GM23248 (cell line): ENCODE measurements at places on chromosomes 3 and 15. TPM values are rescaled to one million over a fixed set of nuclear protein-coding genes. Genes with fewer than 3 reads are reported as not detected.

DNA sequence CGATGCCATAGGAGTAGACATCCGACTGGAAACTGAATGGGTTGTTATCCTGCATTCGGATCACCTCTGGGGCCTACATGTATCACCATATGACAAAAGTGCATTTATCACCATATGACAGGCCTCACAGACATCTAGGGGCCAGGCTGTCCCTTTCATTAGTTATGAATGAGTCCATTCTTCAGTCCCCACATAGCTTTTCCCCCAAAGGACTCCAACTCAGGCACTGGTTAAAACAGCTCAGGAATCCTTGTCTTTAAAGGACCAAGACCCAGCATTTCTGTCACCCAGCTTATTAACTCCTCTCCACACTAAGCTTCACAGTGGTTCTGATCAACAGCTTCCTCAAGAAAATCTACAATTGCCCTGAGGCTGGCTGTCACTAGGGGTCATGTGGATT is 28.3 kb downstream of the MKRN2 start:
- no peak for DNase-seq

GRCh38 chr15:71666763-71667620 is 143.4 kb upstream of the NR2E3 start:
- no peak for DNase-seq

DNA sequence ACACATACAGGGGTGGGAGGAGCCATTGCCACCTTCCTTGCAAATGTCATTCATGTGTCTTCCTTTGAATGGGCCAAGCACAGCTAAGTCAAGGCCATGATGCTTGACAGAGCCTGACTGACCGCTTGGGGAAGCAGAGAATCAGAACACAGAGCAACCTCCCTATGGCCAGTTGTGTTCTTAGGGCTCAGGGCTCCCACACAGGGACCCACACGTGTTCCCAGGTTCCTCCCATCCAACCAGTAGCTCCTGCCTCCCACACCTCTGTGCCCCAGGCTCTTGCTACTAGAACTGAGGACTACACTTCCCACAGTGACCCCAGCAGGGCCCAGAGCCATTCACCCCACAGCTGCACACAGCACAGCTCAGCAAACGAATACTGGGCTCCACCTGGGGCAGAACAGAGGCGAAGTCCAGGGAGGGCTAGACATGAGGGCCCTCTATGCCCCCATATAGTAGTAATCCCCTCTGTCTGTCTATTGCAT is 42.9 kb downstream of the KLF15 start:
- DNase-seq = no peak

GRCh38 chr3:112302150-112302830 is 8.3 kb upstream of the SLC9C1 start:
- DNase-seq = no peak

- no peak for DNase-seq
These were observed 28.0 kb downstream of the LRRC28 start for GRCh38 chr15:99279290-99279689.

Gene SLC38A3
- total RNA-seq = under 0.01 TPM in 1 of 2 replicates, not detected in the other

GRCh38 chr15:58545307-58546065 is 113.7 kb downstream of the LIPC start:
- DNase-seq = no peak

Gene CPB1
- not detected in 2 replicates for total RNA-seq

DNA sequence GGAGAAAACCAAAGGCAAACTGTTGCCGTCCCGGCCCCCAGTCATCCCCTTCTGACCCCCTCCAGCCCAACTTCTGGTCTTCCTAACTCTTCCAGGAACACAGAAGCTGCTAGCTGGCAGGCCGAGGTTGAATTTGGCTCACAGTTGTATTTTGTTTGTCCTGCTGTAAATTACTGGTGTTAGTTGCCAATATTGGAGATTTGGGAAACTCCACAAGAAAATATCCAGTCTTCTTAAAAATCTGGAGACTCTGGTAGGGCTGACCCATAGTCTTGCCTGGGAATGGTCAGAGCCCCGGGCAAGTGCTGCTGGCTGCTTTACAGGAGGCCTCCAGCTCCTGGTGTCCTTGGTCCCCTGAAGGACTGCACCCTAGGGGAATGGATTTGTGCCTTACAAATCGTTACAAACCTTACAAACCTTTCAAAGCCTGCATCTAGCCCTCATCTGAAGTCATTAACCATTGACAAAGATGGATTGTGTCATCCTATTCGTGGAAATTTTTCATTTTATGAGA is 112.0 kb upstream of the MCTP2 start:
- DNase-seq = peak; percentile 7

- DNase-seq = no peak
These were observed 12.4 kb downstream of the GYG1 start for GRCh38 chr3:149003653-149004305.

GRCh38 chr15:39997031-39997430 is 42.0 kb downstream of the SRP14 start:
- peak; percentile 41 for DNase-seq

GRCh38 chr15:100330629-100331215 is 11.1 kb downstream of the ADAMTS17 start:
- no peak for DNase-seq

DNA sequence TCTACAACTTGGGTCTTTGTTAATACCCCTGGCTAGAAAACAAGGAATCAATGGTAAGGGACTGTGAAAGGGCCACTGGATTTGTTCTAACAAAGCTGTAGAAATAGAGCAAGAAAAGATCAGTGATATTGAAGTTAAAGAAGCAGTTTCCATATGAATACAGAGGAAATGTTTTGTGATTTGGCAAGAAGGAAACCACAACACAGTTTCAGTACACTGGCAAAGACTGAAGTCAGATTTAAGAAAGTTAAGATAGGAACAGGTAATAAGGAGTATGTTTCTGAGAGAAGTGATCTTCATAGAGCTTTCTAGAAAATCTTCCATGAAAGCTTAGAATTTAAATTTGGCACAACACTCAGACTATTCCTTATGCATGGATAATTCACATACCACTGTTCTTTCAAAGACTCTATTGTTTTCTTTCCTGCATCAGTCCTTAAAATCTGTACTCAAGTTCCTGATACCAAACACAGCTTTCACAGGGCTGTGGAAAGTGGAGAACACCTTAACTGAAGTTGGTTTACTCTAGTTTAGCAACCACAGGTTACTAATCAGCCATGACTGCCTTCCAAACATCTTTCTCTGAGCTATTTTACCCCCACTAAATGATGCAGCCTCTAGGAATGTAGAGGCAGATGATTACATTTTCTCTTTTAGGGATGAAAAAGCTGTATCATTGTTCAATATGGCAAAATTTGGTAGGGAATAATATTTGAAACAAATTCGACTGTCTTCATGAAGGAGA is 32.4 kb upstream of the ALCAM start:
- DNase-seq = peak; percentile 63

DNA sequence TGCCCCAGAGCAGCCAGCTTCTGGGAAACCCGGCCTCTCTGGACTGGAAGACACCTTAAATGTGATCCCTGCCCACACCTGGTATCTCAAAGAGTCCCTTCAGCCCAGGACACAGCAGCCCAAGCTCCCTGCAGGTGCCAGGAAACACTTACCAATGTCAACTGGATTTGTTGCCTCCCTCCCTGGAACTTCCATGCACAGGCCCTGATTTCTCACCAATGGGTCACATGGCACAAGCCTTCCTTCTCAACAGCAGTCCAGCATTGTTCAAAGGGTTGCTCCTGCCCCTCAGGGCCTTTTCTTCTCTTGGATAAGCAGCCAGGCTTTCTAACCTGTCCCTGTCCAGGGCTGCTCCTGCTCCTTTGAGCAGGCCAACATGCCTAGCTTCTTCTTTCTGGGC is 31.6 kb downstream of the ANP32A start:
- DNase-seq = no peak

Gene CCDC33
- not detected in 2 replicates for total RNA-seq

- DNase-seq = peak; percentile 53
These were observed 47.7 kb upstream of the PTX3 start for GRCh38 chr3:157388976-157389375.

Gene ATG7
- 44.8 and 67.5 TPM in 2 replicates for total RNA-seq

Gene RTP4
- 1.4 and 1.9 TPM in 2 replicates for total RNA-seq

- peak; percentile 11 for DNase-seq
These were observed 55.4 kb downstream of the CCDC54 start for GRCh38 chr3:107432646-107433045.

DNA sequence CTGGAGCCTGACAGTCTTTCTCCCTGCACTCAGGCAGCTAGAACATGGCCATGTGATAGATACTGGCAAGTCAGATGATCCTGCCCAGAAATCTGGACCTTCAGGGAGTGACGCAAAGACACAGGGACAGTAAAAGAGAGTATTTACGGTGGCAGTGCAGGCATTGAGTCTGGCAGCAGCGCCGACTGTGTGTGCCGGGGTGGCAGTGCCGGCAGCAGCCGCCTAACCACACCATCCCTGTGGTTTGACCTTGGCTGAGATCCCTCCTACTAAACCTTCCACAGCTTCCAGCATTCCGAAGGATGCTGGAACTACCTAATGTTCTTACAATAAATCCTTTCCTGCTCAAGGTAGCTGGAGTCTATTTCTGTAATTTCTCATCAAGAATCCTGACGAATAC is 4.6 kb upstream of the TSPAN3 start:
- DNase-seq = peak; percentile 47

DNA sequence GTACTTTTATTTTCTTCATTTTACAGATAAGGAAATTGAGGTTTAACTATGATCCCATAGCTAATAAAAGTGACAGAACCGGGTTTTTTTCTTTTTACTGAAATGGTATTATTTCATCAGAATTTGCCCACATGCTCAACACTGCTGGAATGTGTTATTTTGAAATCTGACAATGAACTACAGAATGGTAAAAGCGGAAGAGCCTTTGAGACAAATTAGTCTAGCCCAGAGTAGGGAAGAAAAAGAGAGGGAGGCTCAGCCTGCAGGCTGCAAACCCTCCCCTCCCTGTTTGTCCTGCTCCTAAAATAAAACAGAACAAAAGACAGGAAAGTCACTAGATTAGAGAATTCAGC is 100.3 kb upstream of the LIPC start:
- DNase-seq = peak; percentile 83

DNA sequence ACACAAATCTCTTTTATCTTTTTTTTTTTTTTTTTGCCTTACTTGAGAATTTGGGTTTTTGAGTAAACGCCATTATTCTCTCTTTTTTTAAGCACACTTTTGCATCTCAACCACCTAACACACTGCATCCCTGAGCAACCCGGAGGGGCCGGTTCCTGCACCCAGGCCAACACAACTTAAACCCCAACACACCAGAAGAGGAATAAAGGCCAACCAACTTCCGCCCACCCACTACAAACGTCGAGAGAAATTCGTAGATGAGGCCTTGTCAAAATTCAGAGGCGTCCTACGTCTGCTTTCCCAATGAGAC is 389 bp upstream of the CCNB2 start:
- no peak for DNase-seq

GRCh38 chr3:128328546-128329458 is 137.9 kb downstream of the DNAJB8 start:
- no peak for DNase-seq

Gene SORD
- total RNA-seq = 12.9 and 14.2 TPM in 2 replicates

GRCh38 chr3:15159501-15160136 is 46.4 kb upstream of the CAPN7 start:
- DNase-seq = peak; percentile 7

- DNase-seq = no peak
These were observed 8.7 kb downstream of the DCUN1D1 start for GRCh38 chr3:182971637-182972036.

DNA sequence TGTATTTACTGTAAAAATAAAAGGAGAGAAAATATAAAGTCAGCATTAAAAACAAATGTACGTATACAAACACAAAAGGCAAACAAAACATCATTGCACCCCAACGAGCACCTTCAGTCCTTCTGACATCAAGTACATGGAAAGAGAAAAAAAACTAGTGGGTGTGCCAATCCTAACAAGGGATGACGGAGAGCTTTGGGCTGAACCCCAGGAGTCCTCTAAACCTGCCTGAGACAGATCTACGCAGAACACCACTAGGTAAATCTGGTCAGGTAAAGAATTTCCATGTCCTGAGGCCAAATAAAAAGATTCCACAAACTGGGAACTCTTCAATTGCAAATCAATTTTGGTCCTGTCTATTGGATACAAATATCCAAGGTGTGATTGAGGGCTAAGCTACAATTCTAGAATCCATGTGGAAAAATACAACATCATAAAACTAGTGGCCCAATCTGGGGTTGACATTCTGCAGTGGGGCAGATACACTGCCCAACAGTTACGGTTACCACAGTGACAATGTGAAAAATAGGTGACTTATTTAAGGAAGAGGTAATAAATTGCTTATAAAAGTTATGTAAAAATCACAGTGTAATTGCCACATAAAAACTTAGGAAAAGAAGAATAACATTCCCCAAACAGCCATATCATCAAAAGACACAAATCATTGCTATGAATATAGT is 14.2 kb downstream of the IFT80 start:
- no peak for DNase-seq

DNA sequence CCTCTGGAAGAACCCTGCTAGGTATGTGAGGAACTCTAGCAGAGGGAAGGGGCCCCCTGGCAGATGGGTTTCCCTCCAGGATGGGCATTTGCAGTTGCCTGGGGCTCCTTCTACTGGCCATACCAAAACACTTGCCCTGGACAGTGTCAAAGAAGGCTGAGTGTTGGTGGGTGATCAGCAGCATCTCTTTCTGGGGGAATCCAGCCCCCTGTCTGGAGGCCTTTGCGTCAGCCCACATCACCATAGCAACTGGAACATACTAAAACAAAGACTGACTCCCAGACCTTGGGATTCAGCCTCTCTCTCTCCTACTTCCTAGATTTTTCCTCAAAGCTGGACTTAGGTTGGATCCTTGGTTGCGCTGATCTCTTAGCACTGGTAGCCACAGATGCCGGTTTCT is 8.1 kb downstream of the CEMIP start:
- peak; percentile 31 for DNase-seq

- peak; percentile 23 for DNase-seq
These were observed 141.2 kb upstream of the GADL1 start for GRCh38 chr3:31035681-31036080.

GRCh38 chr3:183518491-183519251 is 36.8 kb downstream of the KLHL6 start:
- peak; percentile 27 for DNase-seq

- no peak for DNase-seq
These were observed 146.1 kb upstream of the CTNNB1 start for GRCh38 chr3:41053220-41053619.

DNA sequence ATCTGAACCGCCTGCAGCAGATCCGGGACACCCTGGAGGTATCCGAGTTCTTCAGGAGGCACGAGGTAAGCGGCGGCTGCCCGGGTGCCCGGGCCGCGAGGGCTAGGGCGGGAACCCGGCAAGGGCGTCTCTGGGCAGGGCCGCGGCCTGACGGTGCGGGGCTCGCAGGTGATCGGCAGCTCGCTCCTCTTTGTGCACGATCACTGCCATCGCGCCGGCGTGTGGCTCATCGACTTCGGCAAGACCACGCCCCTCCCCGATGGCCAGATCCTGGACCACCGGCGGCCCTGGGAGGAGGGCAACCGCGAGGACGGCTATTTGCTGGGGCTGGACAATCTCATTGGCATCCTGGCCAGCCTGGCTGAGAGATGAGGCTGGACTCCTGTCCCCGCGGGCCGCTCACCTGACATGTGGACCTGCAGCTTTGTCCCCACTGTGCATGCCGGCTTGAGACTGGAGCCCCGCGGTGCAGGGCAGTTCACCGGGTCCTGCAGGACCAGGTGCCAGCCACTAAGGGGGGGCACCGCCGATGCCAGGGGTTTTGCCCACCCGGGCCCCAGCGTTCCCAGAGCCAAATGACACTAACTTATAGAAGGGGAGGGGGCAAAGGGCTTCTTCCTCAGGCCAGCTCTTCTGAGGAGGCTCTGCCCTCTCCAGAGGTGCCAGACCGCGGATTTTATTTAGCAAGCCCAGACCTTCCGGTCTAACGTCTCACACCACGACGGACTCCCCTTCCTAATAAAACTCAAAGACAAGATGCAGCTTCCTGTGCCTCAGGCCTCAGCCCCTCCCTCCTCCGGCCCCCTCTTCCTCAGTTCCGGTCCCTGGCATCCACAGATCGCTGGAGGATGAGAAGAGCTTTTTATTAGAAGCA is 9.4 kb downstream of the ITPKA start:
- peak; percentile 13 for DNase-seq
